ENCODE measurements at places on chromosomes 12 and 14.

DNA sequence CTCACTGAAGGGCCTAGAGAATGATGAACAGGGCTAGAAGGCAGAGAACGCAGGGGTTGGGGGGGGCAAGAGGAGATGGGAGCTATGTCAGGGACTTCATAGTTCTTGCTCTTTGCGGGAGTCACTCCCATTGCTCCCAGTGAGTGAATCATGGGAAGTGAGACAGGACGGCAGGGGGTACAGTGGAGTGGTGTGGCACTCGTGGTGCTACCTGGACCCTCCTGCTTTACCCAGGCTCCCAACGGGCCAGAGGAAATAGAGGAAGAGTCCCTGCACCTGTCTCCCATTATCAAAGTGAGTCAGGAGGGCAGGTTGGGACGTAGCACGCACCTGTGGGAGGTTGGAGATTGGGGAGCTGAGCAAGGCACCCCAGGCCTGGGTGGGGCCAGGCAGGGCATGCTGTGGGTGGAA lies 1.3 kb upstream of the KRT8 start:
- no peak for DNase-seq

GRCh38 chr12:128338386-128339125 lies 71.6 kb downstream of the TMEM132C start:
- no peak for DNase-seq

DNA sequence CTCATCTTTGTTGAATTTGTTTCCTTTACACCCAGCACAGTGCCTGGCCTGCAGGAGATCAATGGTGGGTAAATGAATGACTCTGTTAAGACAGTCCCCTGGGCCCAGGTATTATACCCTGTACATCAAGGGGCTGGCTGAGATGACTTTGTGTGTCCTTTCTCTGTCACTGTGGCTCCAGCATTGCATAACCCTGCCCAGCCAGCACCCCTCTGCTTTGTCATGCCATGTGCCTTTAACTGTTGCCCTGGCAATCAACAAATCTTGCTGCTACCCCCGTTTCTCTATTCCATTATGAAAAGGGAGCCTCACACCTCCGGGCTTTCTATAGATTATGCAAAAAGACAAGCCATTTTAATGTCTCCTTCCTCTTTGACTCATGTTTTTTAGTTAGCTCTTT lies 7.6 kb upstream of the FLVCR2 start:
- no peak for DNase-seq

DNA sequence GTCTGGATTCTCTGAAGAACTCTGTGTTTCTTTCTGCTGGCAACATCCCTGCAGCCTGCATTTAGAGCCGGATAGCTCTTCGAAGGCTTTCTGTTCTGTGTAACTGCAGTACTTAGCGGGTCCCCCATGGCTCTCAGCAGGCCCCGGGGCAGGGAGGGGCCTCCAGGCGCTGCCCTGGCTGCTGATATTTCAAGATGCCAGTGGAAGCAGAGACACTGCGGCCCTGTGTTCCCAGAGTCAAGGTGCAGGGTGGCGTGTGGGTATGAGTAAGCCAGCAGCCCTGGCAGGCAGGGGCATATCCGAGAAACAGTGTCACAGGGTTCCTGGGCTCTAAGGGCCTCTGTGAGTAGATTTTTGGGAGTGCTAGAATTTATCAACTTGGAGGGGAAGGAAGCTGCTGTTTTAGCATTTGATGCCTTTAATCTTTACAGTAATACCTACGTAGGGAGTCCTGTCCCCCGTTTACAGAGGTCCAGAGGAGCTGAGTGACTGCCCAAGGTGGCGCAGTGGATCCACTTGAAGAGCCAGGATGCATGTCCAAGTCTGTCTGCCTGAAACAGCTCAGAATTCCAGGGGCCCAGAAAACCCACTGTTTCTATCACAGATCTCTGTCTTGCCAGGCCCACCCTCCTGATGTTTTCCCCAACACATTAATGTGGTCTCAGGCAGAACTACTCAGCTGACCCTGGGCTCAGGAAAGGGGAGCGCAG lies 16.2 kb downstream of the ESRRB start:
- no peak for DNase-seq

DNA sequence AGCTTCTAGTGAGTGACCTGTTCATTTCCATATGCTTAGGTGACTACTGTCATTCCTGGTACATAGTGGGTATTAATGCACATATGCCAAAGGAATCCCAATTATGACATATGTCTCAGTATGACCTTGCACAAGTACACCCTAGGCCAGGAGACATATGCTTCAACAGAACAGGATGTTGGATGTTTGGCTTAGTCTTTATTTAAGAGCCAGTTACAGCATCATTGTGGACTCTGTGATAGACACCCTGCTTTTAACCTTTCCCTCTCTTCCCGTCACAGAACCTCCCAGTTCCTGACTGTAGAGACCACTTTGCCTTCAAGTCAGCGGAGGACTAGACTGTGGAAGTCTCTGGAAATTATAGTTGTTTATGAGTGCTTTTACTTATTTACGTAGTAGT lies 72.9 kb downstream of the DAAM1 start:
- DNase-seq = no peak

- DNase-seq = no peak
These were observed 62.9 kb upstream of the ELK3 start for GRCh38 chr12:96131230-96131788.

DNA sequence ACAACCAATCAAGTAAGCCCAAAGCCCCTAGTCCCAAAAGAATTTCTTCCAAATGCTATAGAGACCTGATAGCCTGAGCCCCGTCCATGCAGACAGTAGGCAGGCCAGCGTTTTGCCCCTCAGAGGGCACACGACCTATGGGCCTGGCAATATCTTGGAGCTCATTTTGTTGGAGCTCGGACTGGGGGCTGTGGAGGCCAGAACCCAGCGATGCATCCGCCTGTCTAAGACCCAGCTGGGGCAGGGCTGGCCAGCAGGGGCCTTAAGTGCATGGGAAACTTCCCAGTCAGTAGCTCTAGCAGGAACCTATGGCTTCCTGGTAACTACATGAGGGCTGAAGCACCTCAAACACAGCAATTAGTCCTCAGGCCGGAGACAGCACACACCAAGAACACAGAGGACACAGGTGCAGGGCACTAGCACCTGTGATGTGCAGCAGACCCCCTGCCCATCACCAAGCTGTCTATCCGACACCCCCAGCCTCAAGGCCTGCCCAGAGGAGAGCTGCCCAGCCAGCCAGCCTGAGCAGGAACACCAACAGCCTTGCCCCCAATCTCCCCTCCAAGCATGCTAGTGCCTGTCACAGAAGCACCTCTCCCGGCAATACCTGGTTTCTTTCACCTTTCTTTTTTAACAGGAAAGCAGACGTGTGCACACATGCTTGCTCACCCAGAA lies 50.8 kb downstream of the ARL6IP4 start:
- no peak for DNase-seq

GRCh38 chr14:84017495-84017894 lies 1512.4 kb upstream of the FLRT2 start:
- DNase-seq = no peak

- no peak for DNase-seq
These were observed 20.4 kb upstream of the RNF212B start for GRCh38 chr14:23217032-23218020.

DNA sequence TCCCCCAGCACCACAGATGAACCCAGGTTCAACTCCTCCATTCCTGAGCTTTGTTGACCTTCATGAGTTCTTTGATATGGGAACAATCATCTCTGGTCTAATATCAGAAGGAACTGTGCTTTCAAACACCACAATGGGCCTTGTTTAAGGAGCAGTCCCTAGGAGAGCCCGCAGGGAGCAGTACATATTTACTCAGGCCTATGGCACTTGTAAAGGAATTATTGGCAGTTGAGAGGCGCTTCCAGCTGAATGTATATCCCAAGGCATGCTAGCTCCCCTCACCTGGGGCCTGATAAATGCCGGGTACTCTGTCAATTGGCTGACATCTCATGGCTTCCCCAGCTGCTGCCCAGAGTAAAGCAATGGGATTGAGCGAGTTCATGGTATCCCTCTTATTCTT lies 76.2 kb downstream of the ZFP36L1 start:
- DNase-seq = no peak

- DNase-seq = no peak
These were observed 14.9 kb downstream of the TUBA1C start for GRCh38 chr12:49279706-49280159.

- no peak for DNase-seq
These were observed 58.0 kb downstream of the PEBP1 start for GRCh38 chr12:118193958-118194357.

DNA sequence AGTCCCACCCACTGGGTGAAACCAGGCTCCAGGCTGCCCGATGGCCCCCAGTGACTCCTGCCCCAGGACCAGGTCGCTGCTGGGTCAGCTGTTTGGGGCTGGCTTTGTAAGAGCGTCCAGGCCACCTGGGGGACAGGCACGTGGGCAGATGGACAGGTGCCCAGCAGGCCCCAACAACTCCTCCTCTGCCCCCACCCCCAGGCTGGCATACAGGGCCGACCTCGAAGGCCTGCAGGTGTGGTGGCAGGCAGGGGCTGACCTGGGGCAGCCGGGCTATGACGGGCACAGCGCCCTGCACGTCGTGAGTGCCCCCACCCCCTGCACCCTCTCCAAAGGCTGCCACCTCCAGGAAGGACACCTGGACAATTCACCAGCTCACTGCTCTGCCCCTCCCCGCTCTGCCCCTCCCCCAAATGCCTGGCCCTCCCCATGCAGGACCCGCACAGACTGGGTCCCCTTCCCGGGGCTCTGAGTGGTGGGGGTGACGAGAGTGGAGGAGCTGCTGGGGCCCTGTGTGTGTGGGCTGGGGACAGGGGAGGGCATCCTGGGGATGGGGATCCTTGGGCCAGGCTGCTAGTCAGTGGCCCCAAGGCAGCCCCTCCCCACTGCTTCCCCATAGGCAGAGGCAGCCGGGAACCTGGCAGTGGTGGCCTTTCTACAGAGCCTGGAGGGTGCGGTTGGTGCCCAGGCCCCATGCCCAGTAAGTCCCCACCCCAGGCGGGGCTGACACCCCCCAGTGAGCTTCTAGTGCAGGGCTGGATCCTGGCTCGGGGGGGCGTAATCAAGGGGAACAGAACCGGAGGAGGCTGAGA lies 26.0 kb downstream of the ASPG start:
- DNase-seq = no peak

DNA sequence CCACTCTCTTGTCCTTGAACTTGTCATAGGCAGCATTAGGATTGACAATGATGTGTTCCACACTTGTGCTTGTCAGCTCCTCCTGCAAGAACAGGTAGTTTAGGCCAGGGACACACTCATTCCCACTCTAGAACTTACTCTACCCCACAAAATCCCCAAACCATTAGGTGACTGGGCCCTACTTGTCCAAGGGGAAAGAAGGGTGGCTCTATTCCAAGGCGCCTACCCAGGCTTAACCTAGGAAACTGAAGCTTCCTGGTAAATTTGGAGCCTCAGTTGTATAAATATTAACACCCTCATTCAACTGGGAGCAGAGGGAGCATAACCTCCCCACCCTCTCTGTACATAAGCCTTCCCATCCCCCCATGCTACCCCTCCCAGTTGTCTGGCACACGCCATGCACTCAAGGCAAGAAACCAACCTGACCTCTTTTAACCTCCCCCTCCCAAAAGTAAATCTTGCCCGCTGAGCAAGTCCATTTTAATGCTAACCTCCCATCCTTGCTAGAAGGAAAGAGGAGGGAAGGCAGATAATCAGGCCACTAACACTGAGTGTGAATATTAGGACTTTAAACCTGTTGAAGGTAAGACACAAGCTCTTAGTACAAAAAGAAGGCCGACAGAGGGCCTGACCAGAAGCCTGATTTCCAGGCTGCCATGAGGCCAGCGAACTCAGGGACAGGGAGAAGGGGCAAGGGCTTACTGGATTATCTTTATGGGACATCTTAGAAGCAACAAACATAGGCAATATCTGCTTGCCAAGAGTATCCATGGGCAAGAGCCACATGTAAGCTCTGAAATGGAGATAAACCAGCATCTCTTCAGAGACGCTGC lies 11.0 kb downstream of the DCTN2 start:
- no peak for DNase-seq

DNA sequence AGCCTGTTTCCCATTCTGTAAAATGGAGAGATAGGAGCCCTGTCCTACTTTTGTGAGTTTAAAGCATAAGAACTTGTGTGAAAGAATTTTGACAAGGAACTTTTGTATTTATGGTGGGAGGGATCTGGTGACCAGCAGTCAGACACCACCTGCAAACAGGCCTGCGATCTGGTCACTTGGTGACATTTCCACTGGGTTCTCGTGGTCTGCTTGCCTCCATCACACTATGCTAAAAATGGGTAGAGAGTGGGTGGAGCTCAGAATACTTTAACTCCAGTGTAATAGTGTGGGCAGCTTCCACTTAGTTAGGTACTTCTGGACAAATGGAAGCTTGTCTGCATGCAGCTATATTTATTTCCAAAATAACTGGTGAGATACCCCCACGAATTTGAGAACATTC lies 26.5 kb upstream of the PLXNC1 start:
- no peak for DNase-seq

DNA sequence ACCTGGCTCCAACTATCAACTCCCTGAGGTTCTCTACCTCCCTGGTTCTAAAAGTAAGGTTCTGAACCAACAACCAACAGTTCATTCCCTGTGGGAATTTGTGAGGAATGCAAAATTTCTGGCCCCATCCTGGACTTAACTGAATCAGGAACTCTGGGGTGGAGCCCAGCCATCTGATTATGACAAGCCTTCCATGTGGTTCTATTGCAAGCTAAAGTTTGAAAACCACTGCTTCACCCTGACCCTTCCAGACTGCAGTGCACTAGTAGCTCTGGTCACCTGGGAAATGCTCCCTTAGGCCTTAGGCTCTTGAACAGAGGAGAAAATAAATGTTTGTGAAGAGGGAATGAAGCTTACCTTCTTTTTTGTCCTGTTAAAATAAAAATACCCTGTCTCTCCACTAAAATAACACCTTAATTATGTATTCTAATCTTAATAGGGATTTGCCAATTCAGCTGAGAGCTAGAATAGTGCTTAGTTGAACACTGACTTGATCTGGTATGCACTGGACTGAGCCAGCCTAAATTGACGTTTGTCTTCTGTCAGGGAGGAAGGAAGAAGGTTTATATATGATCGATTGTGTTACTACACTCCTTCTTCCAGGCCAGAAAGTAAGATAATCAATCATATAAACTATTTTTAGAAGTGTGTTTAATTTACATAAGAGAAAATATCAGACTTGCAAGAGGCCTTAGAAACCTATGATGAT lies 39.1 kb upstream of the DDHD1 start:
- peak; percentile 9 for DNase-seq

GRCh38 chr12:112199136-112199535 lies 73.8 kb downstream of the TRAFD1 start:
- DNase-seq = no peak

- no peak for DNase-seq
These were observed 6.7 kb downstream of the ARHGEF25 start for GRCh38 chr12:57617942-57618341.

- no peak for DNase-seq
These were observed 70.2 kb downstream of the SLC25A47 start for GRCh38 chr14:100393362-100393761.

GRCh38 chr12:93059925-93060665 lies 131.0 kb upstream of the EEA1 start:
- DNase-seq = no peak

- DNase-seq = no peak
These were observed 337.4 kb upstream of the FKBP4 start for GRCh38 chr12:2457215-2457932.

Data from AG10803 (cell line).